Eye (tissue), 1 donor: ENCODE measurements at places on chromosomes 12 and 14.

DNA sequence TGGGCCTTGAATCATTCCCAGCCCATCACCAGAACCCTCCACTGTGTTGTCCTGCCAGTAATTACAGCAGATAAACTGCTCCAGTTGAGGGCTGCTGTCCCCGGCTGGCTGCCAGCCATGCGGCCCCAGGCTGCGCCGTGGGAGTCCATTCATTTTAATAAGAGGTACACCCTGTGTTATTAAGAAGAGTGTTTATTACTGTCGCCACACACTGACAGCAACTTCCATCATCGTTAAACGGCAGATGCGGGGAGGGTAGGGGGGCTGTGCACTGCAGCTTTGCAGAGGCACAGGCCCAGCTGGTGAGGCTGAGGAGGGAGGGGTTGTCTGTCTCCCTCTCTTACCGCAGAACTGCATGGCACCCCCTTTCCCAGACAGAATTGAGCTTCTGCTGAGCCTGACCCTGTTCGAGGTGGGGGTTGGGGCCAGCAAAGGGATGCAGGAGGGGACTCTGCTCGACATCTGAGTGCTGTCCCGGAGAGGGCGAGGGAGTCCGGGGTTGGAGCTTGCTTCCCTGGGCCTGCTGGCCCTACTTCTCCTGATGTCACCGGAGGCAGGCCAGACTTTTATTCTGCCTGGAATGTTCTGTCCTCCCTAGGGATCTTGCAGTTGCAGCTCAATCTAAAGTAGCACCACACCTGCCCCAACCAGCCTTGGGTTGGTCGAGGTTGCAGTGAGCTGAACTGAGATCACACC lies 33.8 kb upstream of the GPATCH2L start:
- DNase-seq = peak; percentile 58

GRCh38 chr12:20985399-20985798 lies 145.6 kb upstream of the SLCO1B1 start:
- no peak for DNase-seq

- no peak for DNase-seq
These were observed 13.9 kb downstream of the ERG28 start for GRCh38 chr14:75646762-75647161.

DNA sequence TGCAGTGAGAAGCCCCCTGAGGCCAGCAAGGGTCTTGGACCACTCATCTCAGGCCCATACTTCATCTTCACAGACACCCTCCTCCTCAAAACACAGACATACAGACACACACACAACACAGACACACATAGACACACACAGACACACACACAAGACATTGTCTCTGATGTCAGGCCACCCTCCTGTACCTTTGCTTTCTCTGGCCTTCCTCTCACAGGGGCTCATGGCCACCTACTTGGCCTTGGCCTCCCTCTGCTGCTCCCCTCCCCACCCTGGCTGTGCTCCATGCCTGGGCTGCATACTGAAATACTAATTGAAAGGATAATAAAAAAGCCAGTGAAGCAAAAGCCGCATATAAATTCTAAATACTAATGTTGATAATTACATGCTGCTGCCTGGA lies 1.6 kb upstream of the SYNDIG1L start:
- no peak for DNase-seq

DNA sequence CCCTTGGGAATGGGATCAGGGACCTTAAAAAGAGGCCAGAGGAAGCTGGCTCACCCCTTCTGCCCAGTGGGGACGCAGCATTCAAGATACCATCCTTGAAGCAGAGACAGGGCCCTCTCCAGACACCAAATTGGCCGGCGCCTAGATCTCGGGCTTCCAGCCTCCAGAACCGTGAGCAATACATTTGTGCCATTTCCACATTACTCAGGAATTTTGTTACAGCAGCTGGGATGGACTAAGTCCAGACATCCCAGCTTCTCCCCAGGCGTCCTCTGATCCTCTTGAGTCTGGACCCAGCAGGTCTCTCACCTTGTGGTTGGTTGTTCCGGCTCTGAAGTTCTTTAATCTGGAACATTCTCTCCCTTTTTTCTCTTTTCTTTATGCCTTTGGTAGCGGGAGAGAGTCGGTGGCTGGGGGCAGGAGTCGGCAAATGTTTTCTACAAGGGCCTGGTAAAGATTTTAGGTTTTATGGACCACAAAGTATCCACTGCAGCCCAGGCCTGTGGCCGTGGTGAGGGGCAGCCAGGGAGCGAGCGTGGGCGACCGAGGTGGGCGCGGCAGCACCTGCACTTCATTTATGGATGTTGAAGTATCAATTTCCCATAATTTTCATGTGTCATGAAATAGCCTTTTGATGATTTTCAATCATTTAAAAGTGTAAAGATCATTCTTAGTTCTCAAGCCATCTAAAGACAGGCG lies 4.8 kb downstream of the CEP170B start:
- no peak for DNase-seq

- DNase-seq = no peak
These were observed 18.7 kb upstream of the OASL start for GRCh38 chr12:121057794-121058193.

DNA sequence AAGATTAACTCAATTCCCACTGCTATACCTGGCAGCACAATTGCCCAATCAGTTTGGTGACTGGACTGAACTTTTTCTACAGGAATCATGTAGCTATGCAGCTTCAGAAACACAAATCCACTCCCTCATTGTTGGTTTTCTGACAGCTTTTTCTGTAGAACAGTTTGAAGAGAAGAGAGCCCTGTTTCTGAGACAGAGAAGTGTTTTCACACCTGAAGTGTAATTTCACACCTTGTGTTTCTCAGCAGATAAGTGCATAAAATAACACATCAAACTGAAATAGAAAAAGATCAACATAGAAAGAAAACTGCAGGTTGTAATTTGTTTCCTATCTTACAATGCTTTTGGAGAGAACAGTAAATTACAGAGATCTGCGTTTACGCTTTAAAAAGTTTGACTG lies 335.6 kb downstream of the SNAPC1 start:
- DNase-seq = no peak

DNA sequence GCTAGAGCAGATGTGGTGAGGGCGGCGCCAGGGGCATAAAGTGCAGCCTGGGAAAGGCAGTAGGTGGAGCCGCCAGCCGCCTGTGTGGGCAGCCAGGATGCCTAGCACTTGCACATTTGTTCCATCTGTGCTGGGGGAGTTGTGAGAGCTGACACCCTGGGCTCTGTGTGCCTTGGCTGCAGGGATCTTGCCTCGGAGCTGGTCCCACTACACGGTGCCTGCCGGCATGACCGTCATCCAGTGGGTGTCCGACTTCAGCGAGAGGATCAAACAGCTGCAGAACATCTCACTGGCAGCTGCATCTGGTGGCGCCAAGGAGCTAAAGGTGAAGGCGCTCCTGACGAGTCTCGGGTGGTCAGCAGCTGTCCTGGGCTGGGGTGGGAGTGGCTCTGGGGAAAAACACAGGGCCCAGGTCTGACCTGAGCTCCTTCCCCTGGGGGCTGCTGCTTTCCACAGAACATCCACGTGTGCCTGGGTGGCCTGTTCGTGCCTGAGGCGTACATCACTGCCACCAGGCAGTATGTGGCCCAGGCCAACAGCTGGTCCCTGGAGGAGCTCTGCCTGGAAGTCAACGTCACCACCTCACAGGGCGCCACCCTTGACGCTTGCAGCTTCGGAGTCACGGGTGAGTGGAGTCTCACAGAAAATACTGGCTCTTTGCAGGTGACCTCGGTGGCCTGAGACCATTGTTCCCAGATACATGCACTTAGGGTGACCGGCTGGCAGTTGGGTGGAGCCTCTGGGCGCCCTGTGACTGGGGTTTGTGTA lies 37.4 kb downstream of the HSP90AA1 start:
- no peak for DNase-seq

DNA sequence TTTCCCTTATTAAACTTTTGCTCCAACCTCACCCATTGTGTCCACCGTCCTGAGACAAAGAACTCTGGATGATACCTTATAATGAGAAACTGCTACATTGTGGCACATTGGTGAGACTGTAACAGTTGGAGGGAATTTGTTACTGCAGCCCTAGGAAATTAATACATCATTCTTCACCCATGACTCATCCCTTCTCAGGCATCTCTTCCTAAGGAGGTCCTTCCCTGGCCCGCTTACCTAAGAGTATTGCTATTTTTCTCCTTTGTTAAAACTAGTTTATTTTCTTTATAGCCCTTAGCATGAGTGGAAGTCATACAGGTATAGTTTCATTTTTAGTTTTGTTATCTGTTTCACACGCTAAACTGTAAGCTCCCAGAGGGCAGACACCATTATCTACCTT lies 87.1 kb downstream of the TMEM260 start:
- no peak for DNase-seq

GRCh38 chr12:30019366-30020140 lies 235.8 kb upstream of the TMTC1 start:
- no peak for DNase-seq

GRCh38 chr12:93889516-93890212 lies 212.5 kb downstream of the CRADD start:
- no peak for DNase-seq

GRCh38 chr14:43449291-43449690 lies 1057.8 kb downstream of the FSCB start:
- no peak for DNase-seq

GRCh38 chr14:83463500-83464098 lies 1929.9 kb upstream of the SEL1L start:
- DNase-seq = peak; percentile 77

DNA sequence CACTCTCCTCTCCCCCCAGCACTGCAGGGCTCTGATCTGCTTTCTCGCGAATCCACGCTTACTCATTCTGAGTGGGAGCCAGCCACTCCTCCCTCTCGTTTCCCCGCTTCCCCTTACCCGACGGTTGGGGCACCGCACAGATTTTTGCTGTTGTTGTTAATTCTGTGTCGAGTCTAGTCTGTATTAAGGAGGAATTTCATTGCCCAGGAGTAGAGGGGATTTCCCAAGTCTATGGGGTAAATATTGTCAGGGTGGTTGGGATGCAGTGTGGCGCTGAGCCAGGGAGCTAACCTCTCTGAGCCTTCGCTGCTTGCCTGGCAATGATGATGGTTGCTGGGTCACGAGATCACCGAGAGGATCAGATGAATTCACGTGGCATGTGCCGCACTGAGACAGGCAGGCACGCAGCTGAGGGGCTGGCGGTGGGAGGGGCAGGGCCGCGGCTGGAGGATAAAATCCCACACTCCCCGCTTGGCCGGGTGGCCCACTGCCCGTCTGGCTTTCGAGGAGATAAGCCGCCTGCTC lies 18.5 kb downstream of the NCOR2 start:
- DNase-seq = peak; percentile 65

DNA sequence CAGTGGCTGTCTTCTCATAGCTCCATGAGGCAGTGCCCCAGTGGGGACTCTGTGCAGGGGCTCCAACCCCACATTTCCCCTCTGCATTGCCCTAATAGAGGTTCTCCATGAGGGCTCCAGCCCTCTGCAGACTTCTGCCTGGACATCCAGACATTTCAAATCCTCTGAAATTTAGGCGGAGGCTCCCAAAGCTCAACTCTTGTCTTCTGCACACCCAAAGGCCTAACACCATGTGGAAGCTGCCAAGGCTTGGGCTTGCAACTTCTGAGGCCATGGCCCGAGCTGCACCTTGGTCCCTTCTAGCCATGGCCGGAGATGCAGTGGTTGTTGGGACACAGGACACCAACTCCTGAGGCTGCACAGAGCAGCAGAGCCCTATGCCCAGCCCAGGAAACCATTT lies 20.5 kb upstream of the PPP2R5C start:
- no peak for DNase-seq

GRCh38 chr12:125004621-125005020 lies 11.2 kb downstream of the BRI3BP start:
- DNase-seq = no peak

GRCh38 chr12:80352474-80352873 lies 91.6 kb upstream of the PTPRQ start:
- no peak for DNase-seq

GRCh38 chr14:35362911-35363374 lies 41.6 kb downstream of the NFKBIA start:
- DNase-seq = no peak

- DNase-seq = no peak
These were observed 585.5 kb upstream of the ATXN7L3B start for GRCh38 chr12:73951956-73952703.

DNA sequence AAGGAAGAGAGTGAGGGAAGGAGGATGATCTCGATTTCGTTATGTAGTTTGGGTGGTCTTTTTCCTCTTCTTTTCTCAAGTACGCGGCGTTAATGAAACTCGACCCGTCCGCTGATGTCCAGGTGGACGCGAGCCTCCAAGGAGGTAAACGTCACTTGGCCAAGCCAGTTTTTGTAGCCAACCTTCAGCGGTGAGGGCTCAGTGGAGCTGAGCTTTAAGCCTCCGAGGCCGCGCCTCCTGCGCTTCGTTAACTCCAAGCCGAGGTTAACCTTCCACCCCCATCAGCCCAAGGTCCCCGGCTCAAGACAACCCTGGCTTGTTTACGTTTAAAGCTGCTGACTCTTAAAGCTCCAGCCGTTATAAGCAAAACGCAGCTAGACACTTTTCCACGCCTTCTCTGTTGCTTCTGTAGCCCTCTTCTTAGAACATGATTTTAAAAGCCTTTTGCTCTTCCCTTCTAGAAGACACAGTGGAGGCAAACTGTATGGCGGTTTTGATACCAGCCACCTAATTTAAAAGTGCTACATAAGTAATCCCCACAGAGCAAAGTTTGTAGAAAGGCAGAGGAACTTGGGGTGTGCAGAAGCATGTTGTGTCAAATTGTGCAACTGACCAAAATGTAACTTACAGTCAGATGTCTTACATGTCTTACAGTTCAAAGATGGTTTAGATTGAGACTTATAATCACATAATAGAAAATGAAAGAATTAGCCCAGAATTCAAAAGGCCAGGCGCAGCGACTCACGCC lies 923 bp upstream of the ITPR2 start:
- peak; percentile 73 for DNase-seq

DNA sequence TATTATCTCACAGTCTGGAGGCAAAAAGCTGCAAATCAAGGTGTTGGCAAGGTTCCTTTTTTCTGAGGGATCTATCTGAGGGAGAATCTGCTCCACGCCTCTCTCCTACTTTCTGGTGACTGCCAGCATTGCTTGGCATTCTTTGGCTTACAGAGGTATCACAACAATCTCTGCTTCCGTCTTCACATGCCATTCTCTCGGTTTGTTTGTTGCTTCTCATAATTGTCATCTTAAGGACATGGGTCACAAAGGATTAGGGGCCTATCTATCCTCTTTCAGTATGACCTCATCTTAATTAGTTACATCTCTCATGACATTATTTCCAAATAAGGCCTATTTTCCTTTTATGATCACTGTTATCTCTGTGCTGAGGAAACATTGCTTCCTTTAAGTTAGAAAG lies 345.0 kb downstream of the FOXG1 start:
- DNase-seq = no peak

DNA sequence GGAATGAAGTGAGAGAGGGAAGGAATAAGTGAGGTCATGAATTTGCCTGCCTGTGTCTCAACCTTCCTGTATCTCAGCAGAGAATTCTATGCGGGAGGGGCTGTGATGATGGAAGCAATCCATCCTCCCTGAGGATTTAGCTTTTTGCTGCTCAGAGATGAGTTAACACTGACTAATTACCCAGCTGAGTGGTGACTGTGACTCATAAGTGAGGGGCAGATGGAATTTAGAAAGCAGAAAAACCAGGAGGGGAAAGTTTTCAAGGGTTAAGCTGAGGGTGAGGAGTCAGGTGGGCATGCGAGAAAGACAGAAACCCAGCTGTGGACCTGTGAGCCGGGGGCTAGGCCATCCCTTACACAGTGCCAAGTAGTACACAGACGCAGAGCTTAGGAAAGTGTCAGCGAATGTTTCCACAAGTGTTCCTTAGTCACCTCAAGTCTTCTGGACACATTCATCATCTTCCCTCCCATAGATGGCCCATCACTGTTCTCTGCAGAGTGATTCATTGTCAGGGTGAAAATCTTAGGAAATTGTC lies 277.9 kb downstream of the IPO8 start:
- no peak for DNase-seq
